Activated T-helper 17 cell treated with anti-CD3 and anti-CD28 coated beads, Interleukin-2, amount 50 U/mL, for 72 hours (primary cell): ENCODE measurements at places on chromosomes 2 and 18.

DNA sequence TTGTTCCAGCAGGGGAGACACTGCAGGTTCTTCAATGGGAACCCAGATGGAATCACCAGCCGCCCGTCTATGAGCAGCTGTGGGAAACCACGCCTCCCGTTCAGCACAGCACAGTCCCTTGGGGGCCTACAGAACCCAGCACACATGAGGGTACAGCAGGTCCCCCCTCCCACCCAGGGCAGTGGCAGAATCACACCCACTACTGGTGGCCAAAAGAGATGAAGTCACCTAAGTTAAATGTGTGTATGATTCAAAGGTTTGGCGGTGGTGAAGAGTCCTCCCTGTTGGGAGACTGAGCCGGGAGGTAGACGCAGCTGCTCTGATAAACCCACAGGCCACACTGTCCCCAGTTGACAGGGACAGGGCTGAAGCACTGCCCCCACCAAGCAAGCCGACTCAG is 44.3 kb downstream of the L3MBTL4 start:
- no peak for ATAC-seq

- ATAC-seq: no peak
Observed at GRCh38 chr2:230787101-230787500, 74.5 kb downstream of the CAB39 start.

- no peak for ATAC-seq
Observed at GRCh38 chr18:68840554-68841263, 42.8 kb downstream of the CCDC102B start.

GRCh38 chr2:75894170-75894569 is 183.5 kb upstream of the GCFC2 start:
- no peak for ATAC-seq

GRCh38 chr2:773256-774160 is 96.3 kb upstream of the TMEM18 start:
- ATAC-seq: no peak

GRCh38 chr2:215828528-215829184 is 184.7 kb downstream of the MREG start:
- ATAC-seq: peak; percentile 48

DNA sequence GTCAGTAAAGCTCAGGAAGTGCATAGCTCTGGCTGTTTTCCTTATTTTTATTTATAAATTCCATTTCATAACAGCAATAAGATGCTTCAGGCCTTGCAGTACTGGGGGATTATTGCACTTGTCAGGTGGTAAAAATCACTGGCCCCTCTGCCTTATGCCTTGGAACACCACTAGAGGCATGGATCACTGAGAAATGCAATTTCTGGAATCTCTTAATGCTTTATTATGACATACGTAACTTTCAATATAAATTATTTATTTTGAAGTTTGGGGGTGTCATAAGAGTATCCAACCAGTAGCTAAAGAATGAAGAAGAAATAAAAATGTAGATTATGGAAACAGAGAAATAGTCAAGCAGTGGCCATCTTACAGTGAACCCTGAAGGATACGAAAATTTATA is 183.1 kb downstream of the FIGN start:
- ATAC-seq: no peak

DNA sequence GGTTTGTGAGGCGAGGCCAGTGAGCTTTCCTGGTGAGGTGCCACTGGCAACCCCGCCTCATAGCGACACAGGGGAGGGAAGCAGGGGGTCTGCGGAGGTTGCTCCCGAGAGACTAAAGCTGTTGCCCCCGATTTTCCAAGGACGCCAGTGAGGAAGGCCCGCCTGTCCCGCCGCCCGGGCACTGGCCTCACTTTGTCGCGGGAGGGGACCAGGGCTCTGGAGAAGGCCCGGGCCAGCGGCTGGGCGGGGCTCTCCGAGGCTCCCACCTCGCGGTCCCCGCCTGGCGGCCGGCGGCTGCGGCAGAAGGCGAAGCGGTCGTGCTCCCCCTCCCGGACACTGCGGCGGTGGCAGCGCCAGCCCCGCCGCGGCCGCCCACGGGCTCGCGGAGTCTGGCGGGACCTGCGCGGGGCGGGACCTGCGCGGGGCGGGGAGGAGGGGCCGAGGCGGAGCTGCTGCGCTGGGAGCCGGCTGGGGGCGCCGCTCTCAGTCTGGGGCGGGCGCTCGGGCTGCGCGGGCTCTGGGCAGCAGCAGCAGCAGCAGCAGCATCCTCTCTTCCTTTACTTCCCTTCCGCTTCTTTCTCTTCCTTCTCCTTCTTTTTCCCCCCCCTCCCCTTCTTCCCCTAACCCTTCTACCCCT is at the start of gene MAP2:
TSS of gene MAP2 (plus strand) at position 486 of the 637 bp plus-strand sequence. CDS start 229,124 bp downstream, outside the sequence.
- peak; percentile 92 for ATAC-seq

DNA sequence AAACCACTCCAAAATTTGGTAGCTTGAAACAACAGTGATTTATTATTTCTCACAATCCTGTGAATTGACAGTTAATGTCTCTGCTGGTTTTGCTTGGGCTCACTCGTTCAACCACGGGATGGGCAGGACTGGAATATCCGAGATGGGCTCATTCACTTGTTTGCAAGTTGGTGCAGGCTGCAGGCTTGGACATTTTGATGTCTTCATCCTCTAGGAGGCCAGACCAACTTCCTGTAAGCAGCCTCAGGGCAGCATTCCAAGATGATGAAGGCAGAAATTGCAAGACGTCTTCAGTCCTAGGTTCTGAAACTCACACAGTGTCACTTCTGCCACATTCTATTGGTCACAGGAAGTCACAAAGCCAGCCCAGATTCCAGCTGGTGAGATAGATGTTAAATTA is 47.1 kb downstream of the GPR39 start:
- ATAC-seq: no peak
